ENCODE measurements at places on chromosomes 11 and 22.
A peak's percentile ranks its signal among the peaks of the same experiment; 100 is the strongest.

DNA sequence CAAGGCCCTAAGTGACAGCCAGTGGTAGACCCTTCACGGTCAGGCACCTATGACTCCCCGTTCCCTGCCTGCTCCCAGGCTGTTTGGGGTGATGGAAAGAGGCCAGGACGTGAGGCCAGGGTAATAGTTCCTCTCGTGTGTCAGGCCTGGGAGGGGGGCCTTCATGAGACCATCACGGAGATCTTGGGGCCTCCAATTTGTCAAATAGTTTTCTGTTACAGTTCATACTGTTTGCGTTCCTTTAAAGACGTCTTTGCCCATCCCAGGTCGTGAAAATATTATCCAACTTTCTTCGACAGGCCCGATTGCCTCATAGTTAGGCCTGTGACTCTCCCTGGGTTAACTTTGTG, 62.2 kb upstream of the KCNQ1OT1 start:
- no peak for DNase-seq

DNA sequence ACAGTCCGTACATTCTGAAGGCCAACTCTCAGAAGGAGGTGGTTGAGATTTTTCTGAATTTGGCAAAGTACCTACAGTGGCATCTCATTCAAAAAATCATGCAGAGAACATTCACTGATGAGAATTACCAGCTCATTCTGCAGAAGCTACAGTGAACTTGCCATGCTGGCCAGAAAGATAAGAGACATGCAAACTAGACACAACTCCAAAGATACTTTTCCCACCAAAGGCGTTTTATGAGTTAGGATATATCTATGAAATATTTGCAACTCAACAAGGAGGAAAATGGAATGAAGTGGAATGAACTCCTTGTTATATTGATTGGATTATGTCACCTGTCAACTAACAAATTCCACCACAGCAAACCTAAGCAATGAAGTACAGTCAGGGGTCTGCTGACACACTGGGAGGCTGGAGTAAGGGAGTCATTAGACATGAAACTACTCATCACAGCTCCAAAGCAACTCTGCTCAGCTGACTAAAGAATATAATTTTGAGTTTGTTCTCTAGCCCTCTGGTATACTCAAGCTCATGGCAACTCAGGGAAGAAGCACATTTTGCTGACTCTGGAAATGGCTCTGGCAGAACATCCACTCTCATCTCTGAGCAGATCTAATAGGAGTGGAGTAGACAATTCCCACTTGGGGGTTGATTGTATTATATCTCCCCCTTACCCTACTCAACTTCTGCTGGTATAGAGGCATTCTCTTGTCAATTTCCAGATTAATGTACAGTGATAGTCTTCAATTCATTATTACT, 22.9 kb downstream of the MAML2 start:
- no peak for DNase-seq

- DNase-seq = no peak
Measured at GRCh38 chr11:61131186-61131585, 28.9 kb downstream of the CD5 start.

DNA sequence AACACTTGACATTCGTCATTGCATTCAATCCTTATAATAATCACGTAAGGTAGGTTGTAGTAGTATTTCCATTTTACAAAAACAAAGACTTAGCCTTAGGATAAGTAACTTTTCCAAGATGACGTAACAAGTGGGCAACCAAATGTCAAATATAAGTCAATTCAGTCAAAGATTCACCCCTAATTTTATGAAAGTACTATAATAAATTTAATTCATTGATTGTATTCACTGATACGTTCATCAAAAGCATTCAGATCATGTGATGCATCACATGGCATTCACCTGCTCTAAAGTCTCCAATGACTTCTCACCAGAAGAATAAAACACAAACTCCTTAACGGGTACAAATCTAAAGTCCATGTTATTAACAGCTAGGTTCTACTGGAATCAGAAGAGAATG, 2.1 kb downstream of the KIF18A start:
- no peak for DNase-seq

DNA sequence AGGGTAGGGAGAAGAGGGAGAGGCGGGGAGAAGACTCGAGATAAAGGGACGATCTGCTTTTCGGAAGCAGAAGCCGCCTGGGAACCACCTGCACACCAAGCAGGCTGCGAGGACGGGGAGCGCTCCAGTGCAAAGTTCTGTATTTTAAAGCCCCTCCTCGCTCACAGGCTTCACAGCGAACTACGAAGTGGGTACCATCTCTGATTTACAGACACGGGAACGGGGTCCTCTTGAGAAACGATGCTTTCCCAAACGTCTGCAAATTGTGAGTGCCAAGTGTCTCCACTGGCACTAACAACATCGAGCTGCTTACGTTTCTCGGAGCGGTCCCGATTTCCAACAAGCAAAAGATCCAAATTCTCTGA, 700 bp upstream of the STX3 start:
- DNase-seq = peak; percentile 55

DNA sequence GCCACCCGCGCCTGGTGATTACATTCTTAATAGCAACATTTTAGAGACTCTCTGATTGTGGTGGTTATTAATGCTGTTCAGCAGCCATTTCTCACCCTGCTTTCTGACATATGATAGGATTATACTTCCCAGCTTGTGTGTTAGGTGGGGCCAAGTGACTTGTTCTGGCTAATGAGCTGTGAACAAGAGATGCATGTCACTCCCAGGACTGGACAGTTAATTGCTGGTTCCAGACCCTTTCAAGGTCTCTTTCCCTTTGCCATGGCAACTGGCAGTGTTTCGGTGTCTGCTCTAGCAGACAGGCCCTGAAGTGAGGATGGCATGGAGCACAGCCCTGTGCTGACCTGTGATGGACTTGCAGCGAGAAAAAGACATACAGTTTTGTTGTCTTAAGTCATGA, 8.9 kb upstream of the PTPRJ start:
- no peak for DNase-seq

DNA sequence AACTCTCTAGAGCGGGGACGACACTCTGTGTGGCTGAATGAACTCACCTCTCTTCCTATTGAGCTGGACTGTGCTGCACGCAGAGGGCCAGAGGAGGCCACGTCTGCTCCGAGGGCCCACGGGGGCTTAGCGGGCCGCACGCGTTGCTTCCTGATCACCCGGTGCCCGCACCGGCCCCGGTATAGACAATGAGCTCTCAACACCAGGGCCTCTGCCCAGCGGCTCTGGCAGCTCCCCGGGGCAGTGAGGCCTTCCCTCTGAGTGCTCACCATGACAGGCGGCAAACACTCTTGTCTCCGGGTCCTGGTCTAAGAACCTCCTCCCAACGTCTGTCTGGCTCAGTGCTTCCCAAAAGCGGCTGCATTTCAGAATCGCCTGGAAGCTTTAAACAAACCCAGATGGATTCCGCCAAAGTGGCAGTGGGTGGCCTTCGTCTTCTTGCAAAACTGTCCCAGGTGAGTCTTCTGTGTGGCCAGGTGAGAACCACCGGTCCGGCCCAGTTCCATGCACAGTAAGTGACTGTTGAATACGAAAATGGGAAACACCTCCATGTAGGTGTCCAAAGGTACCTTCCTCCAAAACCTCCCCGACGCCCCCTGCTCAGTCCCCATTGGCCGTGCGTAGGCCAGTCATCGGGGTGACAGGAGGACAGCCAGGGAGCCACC, 47.8 kb upstream of the CCND1 start:
- no peak for DNase-seq

GRCh38 chr22:40026641-40027040, 31.9 kb downstream of the FAM83F start:
- no peak for DNase-seq

DNA sequence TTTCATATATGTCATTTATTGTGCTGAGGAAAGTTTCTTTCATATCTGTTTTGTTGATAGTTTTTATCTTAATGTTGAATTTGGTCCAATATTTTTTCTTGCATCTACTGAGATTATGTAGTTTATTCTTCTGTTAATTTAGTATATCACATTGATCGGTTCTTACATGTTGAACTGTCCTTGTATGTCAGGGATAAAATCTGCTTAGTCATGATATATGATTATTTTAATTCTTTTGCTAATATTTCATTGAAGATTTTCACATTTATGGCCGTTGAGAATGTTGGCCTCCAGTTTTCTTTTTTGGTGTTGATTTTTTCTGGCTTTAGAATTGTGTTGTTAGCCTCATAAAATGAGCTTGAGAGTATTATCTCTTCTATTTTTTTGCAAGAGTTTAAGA, 31.2 kb upstream of the CHORDC1 start:
- no peak for DNase-seq

GRCh38 chr11:73275381-73275750, 3.2 kb downstream of the P2RY6 start:
- no peak for DNase-seq

GRCh38 chr11:236774-237767, at the start of gene PSMD13:
PSMD13 (plus strand) TSS chr11:236976; CDS start chr11:237050, 74 bp downstream.
- peak; percentile 23 for DNase-seq

DNA sequence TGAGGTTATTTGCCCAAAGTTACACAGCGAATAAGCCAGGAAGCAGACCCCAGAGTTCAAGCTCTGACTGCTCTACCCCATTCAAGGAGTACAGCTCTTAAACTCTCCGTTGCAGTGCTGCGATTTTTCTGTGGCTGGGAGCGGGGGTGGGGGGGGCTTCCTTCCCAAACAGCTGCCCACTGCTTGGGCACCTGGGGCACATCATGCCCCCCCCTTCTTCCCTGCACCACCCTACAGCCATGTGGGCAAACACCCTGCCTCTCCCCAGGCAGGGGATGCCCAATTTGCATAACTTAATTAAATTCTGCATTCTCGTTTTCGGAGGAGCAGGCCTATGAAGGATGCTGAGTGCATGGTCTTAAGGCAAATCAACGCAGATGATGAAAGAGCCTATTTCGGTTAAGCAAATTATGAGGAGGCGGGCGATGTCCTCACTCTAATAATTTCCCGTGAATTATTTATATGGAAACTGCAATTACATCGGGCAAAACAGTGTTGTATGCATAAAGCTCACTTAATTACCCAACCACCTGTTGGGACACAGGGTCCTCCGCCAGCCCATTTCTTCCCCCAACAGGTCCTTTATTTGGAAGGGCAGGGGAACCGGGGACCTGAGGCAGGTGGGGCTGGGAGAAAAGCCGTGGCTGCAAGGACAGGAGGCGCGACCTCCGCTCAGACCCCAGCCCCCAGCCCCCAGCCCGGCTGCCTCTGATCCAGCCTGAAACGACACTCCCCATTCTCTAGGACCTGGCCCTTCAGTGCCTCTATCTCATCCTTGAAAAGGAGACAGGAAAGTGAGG, 610.5 kb downstream of the BUD13 start:
- no peak for DNase-seq

GRCh38 chr22:33757802-33758483, 162.3 kb downstream of the LARGE1 start:
- DNase-seq = no peak

- DNase-seq = no peak
Measured at GRCh38 chr11:112367461-112367860, 106.8 kb upstream of the PLET1 start.

- DNase-seq = peak; percentile 7
Measured at GRCh38 chr11:80320226-80320625, 879.4 kb upstream of the TENM4 start.

- no peak for DNase-seq
Measured at GRCh38 chr11:117189941-117190544, 9.1 kb upstream of the TAGLN start.

DNA sequence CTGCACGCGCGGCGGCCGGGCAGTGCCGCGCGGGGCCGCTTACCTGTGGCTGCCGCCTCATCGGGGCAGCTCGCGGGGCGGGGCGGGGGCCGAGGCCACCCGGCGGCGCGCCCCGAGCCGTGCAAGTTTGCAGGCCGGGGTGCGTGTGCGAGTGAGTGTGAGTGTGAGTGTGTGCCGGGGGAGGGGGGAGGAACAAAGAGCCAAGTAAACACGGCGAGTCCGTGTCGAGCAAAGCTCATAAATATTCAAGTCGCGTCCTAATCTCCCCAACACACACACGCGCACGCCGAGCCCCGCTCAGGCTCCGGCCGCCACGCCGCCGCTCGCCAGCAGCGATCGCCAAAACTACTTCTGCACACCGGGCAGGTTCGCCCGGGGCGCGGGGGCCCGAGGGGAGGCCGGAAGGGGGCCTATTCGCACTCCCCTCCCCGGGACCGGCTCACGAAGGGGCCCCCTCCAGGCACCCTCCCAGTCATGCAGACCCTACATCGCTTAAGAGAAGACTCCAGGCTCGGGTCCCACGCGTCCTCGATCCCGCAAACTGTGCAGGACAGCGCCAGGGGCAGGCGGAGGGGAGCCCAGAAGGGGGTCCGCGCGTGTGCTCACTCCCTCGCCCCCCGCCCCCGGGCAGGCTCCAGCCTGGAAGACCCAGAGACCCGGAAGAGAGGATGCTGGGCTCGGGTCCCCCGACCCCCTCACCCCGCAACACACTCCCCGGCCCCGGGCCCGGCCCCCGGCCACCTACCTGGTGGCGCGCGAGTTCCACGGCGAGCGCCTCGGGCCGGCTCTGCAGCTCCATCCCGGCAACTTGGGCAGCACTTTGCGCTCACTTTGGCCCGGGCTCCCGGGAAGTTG, 827 bp downstream of the PHF21B start:
- no peak for DNase-seq

GRCh38 chr11:90330632-90331031, 107.8 kb upstream of the CHORDC1 start:
- no peak for DNase-seq

DNA sequence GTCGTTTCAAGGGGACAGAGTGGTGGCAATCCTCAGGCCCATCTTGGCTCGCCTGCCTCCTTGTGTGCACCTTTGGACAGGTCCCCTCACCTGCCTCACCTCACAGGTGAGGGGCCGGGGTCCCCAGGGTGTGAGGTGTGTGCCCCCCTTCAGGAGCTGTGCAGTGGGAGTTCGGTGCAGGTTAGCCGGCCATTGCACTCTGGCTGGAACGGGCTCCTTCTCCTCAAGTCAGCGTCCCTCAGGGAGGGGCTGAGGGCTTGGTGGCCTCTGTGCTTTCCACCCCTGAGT, 269.1 kb downstream of the TBC1D22A start:
- DNase-seq = no peak

GRCh38 chr11:67280341-67280787, 8.7 kb upstream of the ANKRD13D start:
- no peak for DNase-seq

GRCh38 chr11:93585758-93586157, 42.6 kb upstream of the SMCO4 start:
- no peak for DNase-seq

DNA sequence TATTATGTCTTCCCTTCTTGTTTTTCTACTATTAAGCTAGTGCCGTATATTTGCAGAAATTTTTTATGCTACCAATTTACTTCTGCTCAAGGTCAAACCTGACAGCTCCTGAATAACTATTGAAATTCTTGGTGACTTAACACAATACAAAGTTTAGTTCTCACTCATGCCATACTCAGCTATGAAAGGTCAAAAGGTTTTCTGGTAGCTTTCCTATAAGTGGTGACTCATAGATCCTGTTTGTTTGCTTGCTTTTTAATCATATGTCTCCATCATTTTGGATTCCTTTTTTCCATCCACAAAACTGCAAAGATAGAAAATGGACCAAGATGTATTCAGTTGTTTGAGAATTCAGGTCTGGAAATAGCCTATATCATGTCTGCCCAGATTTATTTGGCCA, 855.8 kb upstream of the LRRC4C start:
- DNase-seq = no peak

GRCh38 chr11:114080219-114080618, 20.7 kb downstream of the ZBTB16 start:
- DNase-seq = peak; percentile 83
